NCI-H774 (cell line): ENCODE measurements at places on chromosomes 7 and 10.

- no peak for DNase-seq
Observed at GRCh38 chr7:92412745-92413144, 34.5 kb upstream of the GATAD1 start.

GRCh38 chr10:12667052-12667451 is 317.7 kb downstream of the CAMK1D start:
- DNase-seq = no peak

DNA sequence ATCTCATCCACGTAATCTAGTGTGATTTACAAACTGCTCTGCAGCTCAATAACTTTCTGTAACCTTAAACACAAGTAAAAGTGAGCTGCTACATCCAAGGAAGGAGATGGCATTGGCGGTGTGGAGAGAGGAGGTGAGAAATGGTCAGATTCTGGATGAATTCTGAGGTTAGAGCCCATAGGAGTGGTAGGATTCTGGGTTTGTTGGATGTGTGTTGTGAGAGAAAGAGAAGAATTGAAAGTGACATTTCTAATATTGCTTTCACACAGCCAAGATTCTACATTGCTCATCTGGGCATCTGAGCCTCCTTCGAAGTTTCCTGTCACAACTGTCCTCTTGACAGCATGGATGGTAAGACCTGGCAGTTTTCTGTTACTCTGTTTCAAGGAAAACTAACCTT is 2.5 kb downstream of the MCM10 start:
- DNase-seq = no peak

DNA sequence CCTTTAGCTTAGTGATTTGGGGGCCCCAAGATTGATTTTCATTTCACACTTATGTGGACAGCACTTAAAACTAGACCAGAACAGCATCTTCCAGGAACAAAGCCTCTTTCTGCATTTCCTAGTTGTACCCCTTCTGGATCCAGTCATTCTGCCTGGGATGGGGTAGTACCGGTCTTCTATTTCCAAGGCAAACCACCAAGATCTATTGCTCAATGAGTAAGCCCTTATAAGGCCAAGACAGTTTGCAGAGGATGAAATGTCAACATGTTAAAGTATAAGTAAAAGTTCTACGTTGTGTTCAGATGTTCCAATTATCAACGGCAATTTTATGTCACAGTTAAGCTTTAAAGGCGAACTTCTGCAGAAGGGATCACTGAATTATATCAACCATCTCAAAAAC is 106.9 kb upstream of the ZNF746 start:
- no peak for DNase-seq

- DNase-seq = peak; percentile 79
Observed at GRCh38 chr7:50379082-50379481, 71.1 kb downstream of the FIGNL1 start.

- DNase-seq = no peak
Observed at GRCh38 chr10:95503001-95503400, 58.2 kb downstream of the SORBS1 start.
